ENCODE measurements at places on chromosomes 11 and 22.

- DNase-seq = no peak
These were observed 48.8 kb upstream of the GALNT18 start for GRCh38 chr11:11670574-11670973.

DNA sequence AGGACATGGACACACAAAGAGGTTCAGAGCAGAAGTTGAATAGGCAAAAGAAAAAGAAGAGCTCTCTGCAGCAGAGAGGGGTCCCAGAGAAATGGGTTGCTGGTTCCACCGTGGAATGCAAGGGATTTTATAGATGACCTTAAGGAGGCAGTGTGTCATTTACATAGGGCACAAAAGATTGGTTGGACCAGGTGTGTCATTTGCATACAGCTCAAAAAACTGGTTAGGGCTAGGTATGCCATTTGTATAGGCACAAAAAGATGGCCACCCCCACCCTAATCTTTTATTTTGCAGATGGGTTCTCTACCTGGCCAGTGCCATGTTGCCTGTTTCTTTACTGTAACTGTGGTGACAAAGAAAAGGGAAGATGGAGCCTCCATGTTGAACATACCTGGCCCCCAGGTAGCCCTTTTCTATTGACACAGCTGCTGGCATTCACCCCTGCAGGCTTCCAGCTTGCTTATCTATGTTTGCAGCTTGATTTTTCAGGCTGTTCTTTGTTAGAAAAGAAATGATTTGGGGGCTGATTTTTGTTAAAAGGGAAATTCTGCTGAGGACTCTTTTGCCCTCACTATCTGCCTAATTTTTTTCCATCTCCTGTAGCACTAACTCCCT is 3.1 kb upstream of the CAVIN3 start:
- no peak for DNase-seq

GRCh38 chr22:22343581-22344296 is 99.2 kb downstream of the VPREB1 start:
- no peak for DNase-seq

GRCh38 chr11:126281666-126282175 is 1.2 kb upstream of the TIRAP start:
- no peak for DNase-seq

DNA sequence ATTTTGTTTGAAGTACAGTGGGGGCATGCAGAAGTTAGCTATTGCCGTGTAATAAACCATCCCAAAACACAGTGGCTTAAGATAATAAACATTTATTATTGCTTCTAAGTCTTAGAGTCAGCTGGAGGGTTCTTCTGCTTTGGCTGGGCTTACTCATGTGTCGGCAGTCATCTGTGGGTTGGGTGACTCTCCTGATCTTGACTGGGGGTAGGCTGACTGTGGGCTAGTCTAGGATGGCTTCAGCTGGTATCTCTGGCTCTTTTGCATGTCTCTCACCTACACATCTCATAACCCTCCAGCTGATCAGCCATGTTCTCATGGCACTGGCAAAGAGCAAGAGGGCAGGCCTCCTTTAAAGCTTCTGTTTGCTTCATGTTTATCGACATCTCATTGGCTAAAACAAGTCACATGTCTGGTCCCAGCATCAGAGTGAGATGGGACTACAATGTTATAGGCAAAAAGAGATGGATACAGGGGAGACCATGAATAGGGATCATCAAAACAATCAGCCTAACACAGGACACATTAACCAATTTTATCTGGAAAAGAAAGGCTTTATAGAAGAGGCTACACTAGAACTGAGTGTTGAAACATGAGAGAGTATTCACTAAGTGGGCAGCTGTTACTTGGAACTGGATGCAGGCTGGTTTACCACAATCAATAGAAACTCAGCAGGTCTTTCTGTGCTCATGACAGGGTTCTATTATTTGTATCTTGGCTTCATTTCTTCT is 5.1 kb downstream of the LRRC51 start:
- no peak for DNase-seq

DNA sequence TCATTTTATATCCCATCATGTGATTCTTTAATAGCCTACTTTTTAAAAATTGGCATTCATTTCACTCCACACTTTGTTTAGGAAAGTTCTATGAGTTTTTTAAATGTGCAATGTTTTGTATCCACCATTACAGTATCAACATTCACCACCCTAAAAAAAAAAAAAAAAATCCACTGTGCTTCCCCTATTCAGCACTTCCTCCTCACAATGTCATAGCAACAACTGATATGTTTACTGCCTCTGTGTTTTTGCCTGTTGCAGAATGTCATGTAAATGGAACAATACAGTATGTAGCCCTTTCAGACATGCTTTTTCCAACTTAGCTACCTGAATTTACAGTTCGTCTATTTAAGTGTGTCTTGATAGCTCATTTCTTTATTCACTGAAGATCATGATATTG is 754.2 kb downstream of the FAM181B start:
- DNase-seq = no peak

- peak; percentile 27 for DNase-seq
These were observed 1.7 kb downstream of the PHF21A start for GRCh38 chr11:46119352-46120216.

DNA sequence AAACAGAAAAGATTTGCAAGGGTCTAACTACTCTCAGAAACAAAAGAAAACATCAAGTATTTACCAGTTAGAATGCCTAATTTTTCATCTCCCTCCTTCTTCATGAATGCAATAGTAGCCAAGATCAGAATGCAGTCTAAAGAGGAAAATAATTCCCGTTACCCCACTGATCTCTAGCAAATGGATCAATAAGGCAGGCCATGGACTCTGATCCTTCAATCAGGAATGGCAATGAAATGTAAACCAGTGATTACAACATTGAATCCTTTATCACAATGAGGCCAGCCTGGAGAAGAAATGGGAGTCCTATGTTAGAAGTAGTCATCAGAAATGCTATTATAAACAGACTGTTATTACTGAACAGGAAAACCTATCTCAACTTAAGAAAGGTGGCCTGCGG is 106.6 kb downstream of the APOL5 start:
- DNase-seq = no peak

DNA sequence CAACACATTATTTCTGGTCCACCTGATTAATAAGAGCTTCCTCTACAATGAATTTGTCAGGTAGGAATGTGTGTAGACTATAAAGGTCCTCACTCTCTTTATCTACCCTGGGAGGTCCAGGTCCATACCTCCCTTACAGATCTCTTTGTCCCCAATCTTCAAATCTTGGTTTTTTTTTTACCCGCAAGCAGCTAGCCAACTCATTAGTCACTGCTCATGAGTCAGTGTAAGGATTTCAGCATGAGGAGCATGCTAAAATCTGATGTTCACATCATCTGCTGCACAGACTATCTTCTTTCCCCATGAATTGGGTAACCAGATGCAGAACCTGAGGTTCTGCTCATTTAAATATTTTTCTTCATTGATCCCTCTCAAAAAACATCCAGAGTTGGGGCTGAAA is 397.0 kb upstream of the ISX start:
- DNase-seq = no peak

Measured in stimulated activated CD8-positive, alpha-beta memory T cell treated with anti-CD3 and anti-CD28 coated beads, Interleukin-7, amount 100 ng/mL, for 4 hours (primary cell).